ENCODE measurements at places on chromosomes 7 and 10. TPM values are rescaled to one million over a fixed set of nuclear protein-coding genes. Genes with fewer than 3 reads are reported as not detected.

Gene CAV2
- 189 TPM for total RNA-seq

- H3K36me3 ChIP-seq, result no peaks in the 10 kb centered on the region
- H3K27ac ChIP-seq, result peak overlapping the region; percentile 50
- DNase-seq, result peak; percentile 80
These were observed 97.7 kb upstream of the EFCAB10 start for GRCh38 chr7:105678811-105679495.

- DNase-seq, result no peak
- H3K27ac ChIP-seq, result no peak overlapping the region
- H3K36me3 ChIP-seq, result no peaks in the 10 kb centered on the region
- H3K4me1 ChIP-seq, result no peaks in the 10 kb centered on the region
- H3K4me3 ChIP-seq, result no peak overlapping the region
- no peaks in the 10 kb centered on the region for H3K27me3 ChIP-seq
These were observed 240.9 kb downstream of the THSD7A start for GRCh38 chr7:11591055-11591633.

- H3K4me3 ChIP-seq, result no peak overlapping the region
- no peak overlapping the region for H3K27ac ChIP-seq
- no peaks in the 10 kb centered on the region for H3K36me3 ChIP-seq
- peaks cover 11% of the 10 kb centered on the region for H3K27me3 ChIP-seq
- H3K4me1 ChIP-seq, result no peaks in the 10 kb centered on the region
These were observed 102.2 kb upstream of the RET start for GRCh38 chr10:42974693-42975002.

Gene LRRC61
- total RNA-seq, result 9.4 TPM

- no peak overlapping the region for H3K27ac ChIP-seq
- no peak for DNase-seq
- H3K4me1 ChIP-seq, result peaks cover 3% of the 10 kb centered on the region
- no peaks in the 10 kb centered on the region for H3K36me3 ChIP-seq
- H3K4me3 ChIP-seq, result no peak overlapping the region
These were observed 437.8 kb upstream of the NPVF start for GRCh38 chr7:25665903-25666670.

DNA sequence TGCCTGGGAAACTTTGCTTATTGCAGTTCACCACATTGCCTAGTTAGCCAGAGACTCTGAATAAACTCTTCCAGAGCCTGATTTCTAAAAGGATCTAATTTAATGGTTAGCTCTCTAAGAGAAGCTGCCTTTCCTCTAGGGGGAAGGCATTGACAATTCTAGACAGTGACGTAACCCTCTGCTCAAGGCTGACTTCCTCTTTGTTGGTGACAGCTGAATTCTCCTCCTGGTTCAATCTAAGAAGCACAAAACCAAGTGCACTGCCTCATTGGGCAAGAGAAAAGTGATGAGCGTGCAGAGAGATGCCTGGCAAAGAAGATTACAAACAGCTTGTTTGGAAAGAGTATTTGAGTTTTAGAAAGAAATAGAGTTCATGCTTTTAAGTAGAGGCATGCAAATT is 102.7 kb downstream of the MACC1 start:
- H3K27ac ChIP-seq, result no peak overlapping the region
- H3K27me3 ChIP-seq, result no peaks in the 10 kb centered on the region
- H3K4me3 ChIP-seq, result no peak overlapping the region
- no peak for DNase-seq

DNA sequence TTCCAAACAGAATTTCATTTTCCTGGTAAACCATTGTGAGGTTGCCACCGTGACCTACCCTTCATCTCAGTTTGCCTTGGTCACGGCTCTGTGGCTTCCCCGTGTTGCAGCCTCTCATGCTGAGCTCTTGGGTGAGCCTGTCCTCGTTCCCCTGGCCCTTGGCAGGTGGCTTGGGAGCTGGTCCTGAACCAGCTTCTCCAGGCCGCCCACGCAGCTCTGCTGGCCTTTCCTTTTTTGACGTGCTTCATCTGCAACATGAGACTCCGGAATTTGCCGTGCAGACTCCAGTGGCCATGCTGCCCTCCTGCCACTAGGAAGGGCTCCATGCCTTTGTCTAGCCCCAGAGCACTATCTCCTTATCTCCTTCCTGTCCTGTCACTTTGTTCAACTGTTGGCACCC is 93.0 kb upstream of the NPS start:
- DNase-seq, result no peak
- H3K4me1 ChIP-seq, result no peaks in the 10 kb centered on the region
- no peak overlapping the region for H3K4me3 ChIP-seq
- no peak overlapping the region for H3K27ac ChIP-seq

GRCh38 chr10:17235136-17235535 is 7.1 kb downstream of the VIM start:
- peaks cover 38% of the 10 kb centered on the region for H3K36me3 ChIP-seq
- H3K4me1 ChIP-seq, result peaks cover 9% of the 10 kb centered on the region
- H3K4me3 ChIP-seq, result no peak overlapping the region

Gene MKX
- 0.20 TPM for total RNA-seq

Gene UTF1
- total RNA-seq, result not detected

DNA sequence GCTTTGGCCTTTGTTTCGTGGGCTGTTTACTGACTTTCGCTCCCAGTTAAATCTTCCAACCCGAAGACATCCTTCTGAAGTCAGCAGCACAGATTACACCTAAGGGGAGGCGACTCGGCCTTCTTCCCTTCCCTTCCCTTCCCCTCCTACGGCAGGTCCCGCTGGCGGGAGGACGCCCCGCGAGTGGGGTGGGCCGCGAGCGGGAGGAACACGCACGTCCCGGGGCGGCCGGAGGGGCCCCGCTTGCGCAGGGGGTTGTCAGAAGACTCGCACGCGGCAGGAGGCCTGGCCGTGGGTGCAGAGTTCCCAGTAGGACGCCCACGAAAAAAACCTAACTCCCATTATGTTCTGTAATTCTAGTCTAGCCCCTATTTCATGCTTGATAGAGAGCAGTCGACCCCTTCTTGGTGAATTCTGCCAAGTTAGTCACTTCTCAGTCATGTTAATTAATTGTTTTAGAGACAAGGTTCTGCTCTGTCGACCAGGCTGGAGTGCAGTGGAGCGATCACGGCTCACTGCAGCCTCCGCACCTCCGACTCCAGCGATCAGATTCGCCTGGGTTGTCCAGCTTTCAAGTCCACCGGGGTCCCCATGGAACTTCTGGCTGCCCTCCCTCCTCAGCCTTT is 19.2 kb upstream of the ZNF32 start:
- DNase-seq, result no peak
- peaks cover 21% of the 10 kb centered on the region for H3K27me3 ChIP-seq
- H3K4me1 ChIP-seq, result no peaks in the 10 kb centered on the region
- peak overlapping the region; percentile 16 for H3K4me3 ChIP-seq
- no peaks in the 10 kb centered on the region for H3K36me3 ChIP-seq
- no peak overlapping the region for H3K27ac ChIP-seq

Gene IL6
- 0.72 TPM for total RNA-seq

DNA sequence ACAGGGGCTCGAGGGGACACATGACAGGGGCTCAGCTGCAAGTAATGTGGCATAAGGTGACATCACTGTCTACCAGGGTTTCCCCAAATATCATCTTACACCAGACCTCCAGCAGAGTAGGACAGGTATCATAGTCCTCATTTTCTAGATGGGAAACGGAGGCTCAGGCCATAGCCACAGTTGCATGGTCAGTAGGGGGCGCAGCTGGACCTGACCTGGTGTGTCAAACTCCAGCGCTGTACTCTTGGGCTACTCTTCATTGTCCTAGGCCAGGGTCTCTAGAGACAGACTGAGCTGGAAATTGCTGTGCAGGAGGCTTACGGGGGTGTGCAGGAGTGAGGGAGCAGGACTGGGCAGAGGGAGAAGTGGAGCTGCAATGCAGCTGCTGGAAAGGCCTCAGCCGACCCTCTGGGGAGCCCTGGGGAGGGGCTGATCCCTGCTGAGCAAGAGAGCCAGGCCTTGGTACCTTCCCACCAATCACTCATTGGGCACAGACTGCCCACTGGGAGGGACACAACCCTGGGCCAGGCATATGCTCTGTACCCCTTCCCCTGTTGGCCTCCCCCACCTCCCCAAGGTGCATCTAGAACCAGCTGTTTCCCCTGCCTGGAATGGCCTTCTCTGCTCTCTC is 89.9 kb downstream of the CDH23 start:
- DNase-seq, result peak; percentile 28
- no peaks in the 10 kb centered on the region for H3K27me3 ChIP-seq
- H3K4me3 ChIP-seq, result no peak overlapping the region
- H3K4me1 ChIP-seq, result no peaks in the 10 kb centered on the region
- H3K27ac ChIP-seq, result no peak overlapping the region
- H3K36me3 ChIP-seq, result no peaks in the 10 kb centered on the region

- DNase-seq, result no peak
- no peaks in the 10 kb centered on the region for H3K4me1 ChIP-seq
- H3K27ac ChIP-seq, result peak overlapping the region; percentile 84
- no peaks in the 10 kb centered on the region for H3K36me3 ChIP-seq
- no peaks in the 10 kb centered on the region for H3K27me3 ChIP-seq
These were observed 1.1 kb downstream of the PLXDC2 start for GRCh38 chr10:19817231-19817933.

Gene SMKR1
- not detected for total RNA-seq

DNA sequence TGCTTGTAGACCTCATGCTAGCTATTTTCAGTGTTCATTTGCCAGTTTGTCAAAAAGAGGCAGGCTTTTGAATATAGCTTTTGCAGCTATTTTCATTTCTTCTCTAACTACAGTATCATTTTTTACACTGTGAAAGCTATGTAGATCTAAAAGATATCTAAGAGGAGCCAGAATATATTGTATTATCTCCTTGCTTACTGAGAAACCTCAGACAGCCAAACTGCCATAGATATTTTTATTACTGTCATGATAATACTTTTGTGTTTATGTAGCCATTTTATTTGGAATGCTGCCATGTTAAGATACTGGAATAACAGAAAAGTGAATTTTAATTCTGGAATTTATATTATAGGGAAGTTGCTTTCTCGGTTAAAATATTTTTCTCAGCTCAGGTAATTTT is 37.2 kb downstream of the ANKIB1 start:
- peaks cover 24% of the 10 kb centered on the region for H3K4me1 ChIP-seq
- no peaks in the 10 kb centered on the region for H3K36me3 ChIP-seq
- H3K27me3 ChIP-seq, result no peaks in the 10 kb centered on the region
- H3K27ac ChIP-seq, result no peak overlapping the region
- no peak overlapping the region for H3K4me3 ChIP-seq
- no peak for DNase-seq

DNA sequence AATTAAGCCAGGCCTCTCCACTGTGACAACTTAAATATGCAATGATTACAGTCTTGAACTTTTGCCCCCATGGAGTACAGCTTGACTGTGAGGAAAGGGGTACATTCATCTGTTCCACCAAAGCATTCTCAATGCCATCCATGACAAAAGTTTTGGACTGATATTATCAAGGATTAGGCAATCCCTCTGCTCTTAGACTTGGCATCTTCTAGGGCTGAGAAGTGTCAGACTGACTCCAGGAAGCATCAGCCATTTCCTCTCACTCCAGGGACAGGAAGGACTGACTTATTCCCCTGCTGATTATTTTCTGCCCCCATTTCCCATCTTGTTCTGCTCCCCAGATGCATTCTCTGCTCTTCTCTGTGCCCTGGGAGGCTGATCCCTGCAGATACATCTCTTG is 69.7 kb downstream of the ZNF365 start:
- H3K27me3 ChIP-seq, result no peaks in the 10 kb centered on the region
- H3K36me3 ChIP-seq, result no peaks in the 10 kb centered on the region
- DNase-seq, result no peak
- no peak overlapping the region for H3K4me3 ChIP-seq
- no peaks in the 10 kb centered on the region for H3K4me1 ChIP-seq
- H3K27ac ChIP-seq, result no peak overlapping the region

Gene GTF2I
- 131 TPM for total RNA-seq

GRCh38 chr10:113566888-113567287 is 14.0 kb downstream of the HABP2 start:
- no peak overlapping the region for H3K27ac ChIP-seq
- peaks cover 3% of the 10 kb centered on the region for H3K4me1 ChIP-seq
- no peaks in the 10 kb centered on the region for H3K36me3 ChIP-seq
- H3K27me3 ChIP-seq, result no peaks in the 10 kb centered on the region
- no peak for DNase-seq
- H3K4me3 ChIP-seq, result no peak overlapping the region

Gene TMEM130
- not detected for total RNA-seq

DNA sequence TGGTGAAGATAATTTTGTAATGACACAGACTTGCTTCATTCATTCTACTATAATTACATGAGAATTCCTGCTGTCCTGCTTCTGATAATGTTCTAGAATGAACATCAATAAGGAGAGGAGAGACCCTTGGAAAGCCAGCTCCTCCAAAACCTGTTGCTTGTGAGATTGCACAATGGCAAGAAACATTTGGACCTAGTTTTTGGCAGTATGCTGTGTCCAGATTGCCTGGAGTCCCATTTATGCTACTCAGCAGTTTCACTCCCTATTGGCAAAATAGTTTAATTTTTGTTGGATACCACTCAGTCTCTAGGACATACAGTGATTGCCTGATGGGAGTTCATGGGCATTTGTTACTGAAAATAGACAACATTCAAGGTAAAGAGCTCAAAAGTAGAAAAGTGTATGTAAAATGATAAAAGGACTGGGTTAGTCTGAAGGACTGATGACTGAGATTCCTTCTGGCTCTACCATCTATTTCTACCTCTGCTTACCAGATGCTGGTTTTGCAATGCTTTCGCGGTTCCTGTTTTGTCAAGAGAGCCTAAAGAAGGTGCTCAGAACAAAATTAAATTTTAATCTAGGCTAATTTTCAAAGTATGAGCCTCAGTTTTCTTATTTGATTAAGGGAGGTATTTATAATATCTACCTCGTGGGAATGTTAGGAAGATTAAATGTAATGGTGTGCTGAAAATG is 8.0 kb upstream of the ACTR3B start:
- no peak overlapping the region for H3K4me3 ChIP-seq
- no peak overlapping the region for H3K27ac ChIP-seq
- no peaks in the 10 kb centered on the region for H3K4me1 ChIP-seq
- no peaks in the 10 kb centered on the region for H3K36me3 ChIP-seq
- no peaks in the 10 kb centered on the region for H3K27me3 ChIP-seq
- DNase-seq, result no peak

GRCh38 chr10:31152421-31153135 is 120.9 kb upstream of the ZNF438 start:
- no peaks in the 10 kb centered on the region for H3K36me3 ChIP-seq
- no peaks in the 10 kb centered on the region for H3K27me3 ChIP-seq
- DNase-seq, result peak; percentile 69
- peak overlapping the region; percentile 14 for H3K27ac ChIP-seq
- peaks cover 17% of the 10 kb centered on the region for H3K4me1 ChIP-seq

Data from heart left ventricle (tissue), 16 donors.